ENCODE measurements at places on chromosomes 5 and 9. TPM values are rescaled to one million over a fixed set of nuclear protein-coding genes. Genes with fewer than 3 reads are reported as not detected.

DMRT3 gene
- not detected for total RNA-seq

NEUROG1 gene
- not detected for total RNA-seq

PDLIM4 gene
- 13.8 TPM for total RNA-seq

TAF1L gene
- total RNA-seq = 0.03 TPM
